ENCODE measurements at places on chromosomes 12 and 14.

DNA sequence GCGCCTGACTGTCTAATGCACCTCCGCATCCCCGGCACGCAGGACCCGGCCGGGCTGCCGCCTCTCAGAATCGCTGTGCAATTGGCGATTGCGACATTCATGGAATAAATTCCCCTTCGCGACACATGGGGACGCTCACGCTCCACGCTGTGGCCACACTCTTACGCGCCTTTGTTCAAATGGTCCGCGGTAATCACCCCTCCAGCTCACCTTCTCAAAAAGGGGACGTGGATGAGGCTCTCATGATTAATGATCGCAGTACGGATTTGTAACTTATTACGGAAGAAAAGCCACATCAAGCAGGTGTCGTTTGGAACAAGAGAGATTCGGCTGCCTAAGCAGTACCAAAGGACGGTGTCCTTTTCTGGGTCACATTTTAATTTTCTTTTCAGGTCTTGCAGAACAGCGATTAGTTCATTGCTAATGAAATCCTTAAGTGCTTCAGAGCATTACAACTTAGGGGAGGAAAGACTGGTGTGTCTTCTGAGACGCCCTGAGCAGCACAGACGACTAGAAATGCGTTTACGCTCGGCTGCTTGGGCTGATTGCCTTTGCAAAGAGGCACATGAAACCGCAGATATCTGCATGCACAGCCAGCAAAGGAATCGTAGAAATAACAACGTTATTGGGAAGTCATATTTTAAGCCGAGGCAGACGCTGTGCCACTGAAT lies 37.3 kb upstream of the ADGRD1 start:
- peak; percentile 52 for DNase-seq

GRCh38 chr14:102215576-102216250 lies 76.0 kb downstream of the WDR20 start:
- no peak for DNase-seq

DNA sequence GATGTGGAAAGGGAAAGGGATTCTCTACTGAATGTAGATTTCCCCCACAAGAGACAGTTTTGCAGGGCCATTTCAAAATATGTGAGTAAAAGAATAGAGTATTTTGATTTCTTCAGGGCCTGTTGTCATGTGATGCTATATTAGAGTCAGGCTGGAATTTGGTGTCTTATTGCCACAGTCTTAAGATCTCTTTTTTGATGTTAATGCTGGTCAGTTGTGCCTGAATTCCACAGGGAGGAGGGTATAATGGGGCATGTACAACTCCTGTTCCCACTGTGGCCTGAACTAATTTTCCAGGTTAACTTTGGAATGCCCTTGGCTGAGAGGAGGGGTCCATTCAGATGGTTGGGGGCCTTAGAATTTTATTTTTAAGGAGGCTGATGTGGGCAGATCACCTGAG lies 111.0 kb upstream of the MAX start:
- no peak for DNase-seq

- DNase-seq = no peak
These were observed 17.3 kb upstream of the YAF2 start for GRCh38 chr12:42255221-42255865.

DNA sequence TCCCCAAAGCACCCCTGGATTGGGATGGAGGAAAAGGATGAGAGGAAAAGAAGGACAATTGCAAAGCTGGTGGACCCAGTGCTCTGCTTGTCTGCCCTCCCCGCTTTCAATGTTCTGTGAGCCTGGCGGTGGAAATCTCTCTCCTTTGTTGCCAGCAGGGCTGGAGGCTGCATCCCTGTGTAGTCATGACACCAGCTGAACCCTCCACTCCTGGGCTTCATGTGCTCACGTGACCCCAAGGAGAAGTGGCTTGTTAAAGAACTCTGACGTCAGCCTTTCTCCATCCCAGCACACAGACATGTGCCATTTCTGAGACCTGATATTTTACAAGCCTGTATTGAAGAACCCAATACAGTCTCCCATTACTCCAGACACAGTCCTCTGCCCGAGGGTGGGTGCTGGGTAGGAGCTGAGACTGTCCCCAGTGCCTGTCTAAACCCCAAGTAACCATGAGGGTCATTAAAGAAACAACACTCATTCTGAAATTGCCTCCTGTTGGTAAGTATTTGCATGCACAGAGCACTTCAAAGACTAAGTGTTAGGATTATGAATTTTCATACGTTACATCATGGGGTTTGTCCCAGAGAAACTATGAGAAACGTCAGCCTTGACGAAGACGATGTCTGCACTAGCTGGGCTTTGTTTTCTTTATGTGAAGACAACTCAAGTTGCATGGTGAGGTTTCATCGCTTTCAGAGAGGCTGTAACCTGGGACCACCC lies 21.7 kb downstream of the GALNT16 start:
- no peak for DNase-seq

GRCh38 chr12:93704122-93704521 lies 26.9 kb downstream of the CRADD start:
- DNase-seq = no peak

DNA sequence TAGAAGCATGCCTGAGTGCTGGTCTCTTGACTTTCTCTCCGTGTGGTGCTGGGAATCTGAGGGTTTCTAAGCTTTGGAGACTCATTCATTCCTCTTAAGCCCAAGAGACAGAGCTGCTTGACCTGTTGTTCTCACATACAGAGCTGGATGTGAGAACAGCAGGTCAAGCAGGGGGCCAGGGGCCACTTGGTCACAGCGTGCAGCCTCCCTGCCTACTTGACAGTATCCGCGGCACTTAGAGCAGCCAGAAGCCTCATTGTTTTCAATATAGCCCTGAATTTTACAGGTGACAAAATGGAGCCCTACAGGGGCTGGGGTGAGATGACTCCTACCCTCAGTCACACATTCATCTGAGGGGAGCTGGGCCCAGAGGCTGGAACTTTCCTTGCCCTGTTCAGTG lies 88.9 kb downstream of the ESRRB start:
- no peak for DNase-seq

DNA sequence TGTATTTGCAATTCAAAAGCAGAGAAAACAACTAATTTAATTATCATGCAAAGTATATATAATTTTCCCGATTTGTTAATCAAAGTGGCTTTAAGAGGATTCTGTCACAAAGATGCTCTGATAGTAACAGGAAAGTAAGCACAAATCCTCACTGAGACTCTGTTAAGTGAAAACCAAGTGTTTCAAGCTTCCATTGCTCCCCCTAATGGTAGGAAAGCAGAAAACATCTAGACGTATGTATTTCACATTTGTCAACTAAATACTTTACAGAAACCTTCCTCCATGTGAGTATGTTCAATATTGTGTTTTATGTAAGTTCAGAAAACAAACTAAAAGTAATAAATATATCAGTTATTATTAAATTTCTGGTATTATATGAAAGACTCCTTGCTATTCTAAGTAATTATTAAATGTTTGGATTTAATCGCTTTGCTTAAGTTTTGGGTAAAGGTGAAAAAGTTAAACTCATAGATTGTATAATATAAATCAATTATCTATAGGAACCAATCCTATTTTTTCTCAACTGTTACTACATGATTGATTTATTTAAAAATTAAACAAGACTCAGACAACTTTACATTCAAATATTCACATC lies 1.5 kb upstream of the NTS start:
- DNase-seq = no peak

DNA sequence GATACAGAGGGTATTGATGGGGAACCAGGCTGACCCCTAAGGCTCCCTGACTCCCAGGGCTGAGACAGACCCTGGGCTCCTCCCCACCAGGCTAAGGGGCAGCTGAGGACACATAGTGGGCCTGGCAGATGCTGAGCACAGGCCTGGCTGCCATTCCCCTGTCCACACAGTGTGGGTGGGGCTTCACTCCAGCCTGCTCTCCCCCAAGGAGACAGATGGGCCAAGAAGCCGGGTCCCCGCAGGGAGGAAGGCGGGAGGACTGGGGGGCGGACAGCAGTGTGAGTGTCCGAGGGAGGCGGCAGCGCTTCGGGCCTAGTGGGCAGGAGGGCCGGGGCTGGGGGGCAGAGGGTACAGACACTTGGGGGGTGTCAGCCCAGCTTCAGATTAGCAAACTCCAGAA lies 32.0 kb downstream of the RFLNA start:
- no peak for DNase-seq

- no peak for DNase-seq
These were observed 217.3 kb upstream of the CCDC196 start for GRCh38 chr14:66268802-66269334.

GRCh38 chr12:3973269-3973884 lies 100.2 kb upstream of the PARP11 start:
- DNase-seq = no peak
